ENCODE measurements at places on chromosomes 5 and 9.

- no peak for DNase-seq
Measured at GRCh38 chr9:116953271-116953670, 266.2 kb downstream of the TRIM32 start.

GRCh38 chr5:72622170-72622760 is 115.1 kb upstream of the ZNF366 start:
- no peak for DNase-seq

- no peak for DNase-seq
Measured at GRCh38 chr5:41863871-41864486, 6.2 kb downstream of the OXCT1 start.

GRCh38 chr5:102807878-102808502 is 52.9 kb downstream of the PAM start:
- no peak for DNase-seq

DNA sequence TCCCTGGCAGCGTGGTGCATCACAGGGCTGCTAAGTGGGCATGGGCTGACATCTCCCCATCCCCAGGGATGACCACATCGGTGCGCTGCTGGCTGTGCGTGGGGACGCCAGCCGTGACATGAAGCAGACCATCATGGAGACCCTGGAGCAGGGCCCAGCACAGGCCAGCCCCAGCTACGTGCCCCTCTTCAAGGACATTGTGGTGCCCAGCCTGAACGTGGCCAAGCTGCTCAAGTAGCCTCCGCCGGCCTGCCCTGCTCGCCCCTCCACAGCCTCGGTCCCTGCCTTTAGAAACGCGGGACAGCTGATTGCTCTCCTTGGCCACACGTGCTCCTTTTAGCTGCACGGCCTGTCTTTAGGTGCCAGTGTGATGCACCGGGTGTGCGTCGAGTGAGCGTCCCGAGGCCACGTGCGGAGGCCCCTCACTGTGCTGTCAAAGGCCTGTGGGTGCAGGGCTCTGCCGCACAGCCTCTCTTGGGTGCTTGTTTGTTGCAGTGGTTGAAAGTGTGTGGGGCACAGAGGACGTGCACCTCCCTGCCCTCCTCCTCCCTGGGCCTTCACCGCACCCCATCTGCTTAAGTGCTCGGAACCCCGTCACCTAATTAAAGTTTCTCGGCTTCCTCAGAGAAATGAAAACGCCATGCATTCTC is 23.8 kb downstream of the EXOC3 start:
- DNase-seq = no peak
